ENCODE measurements at places on chromosomes 11 and 22. TPM values are rescaled to one million over a fixed set of nuclear protein-coding genes. Genes with fewer than 3 reads are reported as not detected.

Gene CRYBA4
- total RNA-seq = 0.41 TPM

Gene MMP10
- 1.9 TPM for total RNA-seq

Gene TBX10
- total RNA-seq = not detected

- ATAC-seq = no peak
These were observed 27.8 kb downstream of the LIMK2 start for GRCh38 chr22:31239771-31240370.

DNA sequence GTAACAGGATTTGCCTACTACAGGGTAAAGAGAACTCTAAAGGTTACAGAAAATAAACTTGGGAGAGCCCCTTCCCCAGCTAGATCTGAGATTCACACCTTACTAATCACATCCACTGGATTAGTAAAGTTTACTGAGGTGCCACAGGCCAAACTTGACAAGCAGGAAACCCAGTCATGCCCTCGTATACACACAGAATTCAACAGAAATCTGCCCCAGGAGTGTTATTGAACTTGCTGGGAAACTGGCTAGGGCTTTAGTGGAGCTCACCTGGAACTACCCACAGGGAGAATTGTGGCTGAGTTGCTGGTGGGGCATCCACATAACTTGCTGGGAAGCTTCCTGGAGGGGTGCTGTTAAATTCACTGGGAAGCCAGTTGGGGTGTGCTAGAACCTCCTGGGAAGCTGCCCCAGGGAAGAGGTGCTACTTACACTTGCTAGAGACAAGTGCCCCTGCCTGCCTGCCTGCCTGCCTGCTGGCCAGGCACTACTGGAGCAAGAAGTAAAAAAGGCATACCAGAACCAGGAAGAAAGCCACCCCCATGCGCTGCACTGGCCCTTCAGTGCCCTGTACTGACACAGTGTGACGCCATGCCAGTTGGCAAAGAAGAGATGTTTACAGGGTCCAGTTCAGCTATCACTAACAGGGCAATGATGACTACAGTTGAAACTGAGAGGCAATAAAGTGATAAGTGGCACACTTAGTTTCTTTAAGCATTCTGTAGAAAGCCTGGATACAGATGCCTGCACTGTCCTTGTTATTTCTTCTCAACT lies 106.5 kb downstream of the ALX4 start:
- no peak for ATAC-seq

Gene POU2AF2
- total RNA-seq = not detected

- no peak for ATAC-seq
These were observed 34.1 kb upstream of the PARVB start for GRCh38 chr22:43990044-43990443.

Gene RFPL2
- total RNA-seq = 1.2 TPM

GRCh38 chr11:75849894-75850293 lies 34.9 kb downstream of the UVRAG start:
- no peak for ATAC-seq

- ATAC-seq = no peak
These were observed 24.1 kb downstream of the ARVCF start for GRCh38 chr22:19992481-19992911.

GRCh38 chr11:72553706-72554105 lies 119.4 kb upstream of the CLPB start:
- no peak for ATAC-seq

DNA sequence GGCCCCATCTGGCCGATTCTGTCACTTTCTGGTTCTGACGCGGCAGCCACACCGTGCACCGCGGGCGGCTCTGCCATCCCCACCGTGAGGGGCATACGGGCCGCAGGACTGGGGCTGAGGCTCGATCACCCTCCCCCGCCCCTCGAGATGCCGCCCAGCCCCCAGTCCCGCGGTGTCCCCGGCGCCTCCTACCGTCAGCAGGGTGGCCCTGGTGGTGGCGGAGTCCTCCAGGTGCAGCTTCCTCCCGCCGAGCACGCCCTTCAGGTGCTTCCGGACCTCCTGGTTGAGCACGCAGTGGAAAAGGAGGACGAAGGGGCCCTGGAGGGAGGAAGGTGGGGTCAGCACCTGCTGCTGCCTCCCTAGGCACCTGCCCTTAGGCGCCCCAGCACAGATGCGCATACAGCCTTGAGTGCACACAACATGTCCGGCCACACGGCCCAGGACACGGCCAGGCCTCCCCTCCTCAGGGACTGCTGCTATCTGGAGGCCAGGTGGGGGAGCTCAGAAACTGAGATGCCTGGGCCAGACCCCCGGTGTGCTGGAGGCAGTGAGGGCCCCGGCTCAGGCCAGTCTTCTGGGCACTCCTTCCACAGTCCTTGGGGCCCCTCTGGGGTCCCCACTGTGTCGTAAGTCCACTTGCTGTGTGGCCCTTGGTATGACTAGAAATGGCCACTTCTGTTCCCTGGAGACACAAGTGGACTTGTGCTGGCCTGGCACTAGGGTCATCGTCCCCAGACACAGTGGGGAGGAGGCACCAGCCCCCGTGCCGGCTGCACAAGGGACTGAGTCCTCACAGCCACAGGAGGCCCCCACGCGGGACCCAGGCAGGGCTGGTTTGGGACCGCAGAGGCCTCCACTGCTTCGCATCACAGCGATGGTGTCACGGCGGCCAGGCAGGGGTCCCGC lies 31.5 kb downstream of the TRMU start:
- no peak for ATAC-seq

GRCh38 chr22:46674367-46674781 lies 54.2 kb downstream of the GRAMD4 start:
- no peak for ATAC-seq

Gene KIRREL3
- 11.4 TPM for total RNA-seq

- no peak for ATAC-seq
These were observed 98.2 kb downstream of the RDX start for GRCh38 chr11:110198031-110198729.

DNA sequence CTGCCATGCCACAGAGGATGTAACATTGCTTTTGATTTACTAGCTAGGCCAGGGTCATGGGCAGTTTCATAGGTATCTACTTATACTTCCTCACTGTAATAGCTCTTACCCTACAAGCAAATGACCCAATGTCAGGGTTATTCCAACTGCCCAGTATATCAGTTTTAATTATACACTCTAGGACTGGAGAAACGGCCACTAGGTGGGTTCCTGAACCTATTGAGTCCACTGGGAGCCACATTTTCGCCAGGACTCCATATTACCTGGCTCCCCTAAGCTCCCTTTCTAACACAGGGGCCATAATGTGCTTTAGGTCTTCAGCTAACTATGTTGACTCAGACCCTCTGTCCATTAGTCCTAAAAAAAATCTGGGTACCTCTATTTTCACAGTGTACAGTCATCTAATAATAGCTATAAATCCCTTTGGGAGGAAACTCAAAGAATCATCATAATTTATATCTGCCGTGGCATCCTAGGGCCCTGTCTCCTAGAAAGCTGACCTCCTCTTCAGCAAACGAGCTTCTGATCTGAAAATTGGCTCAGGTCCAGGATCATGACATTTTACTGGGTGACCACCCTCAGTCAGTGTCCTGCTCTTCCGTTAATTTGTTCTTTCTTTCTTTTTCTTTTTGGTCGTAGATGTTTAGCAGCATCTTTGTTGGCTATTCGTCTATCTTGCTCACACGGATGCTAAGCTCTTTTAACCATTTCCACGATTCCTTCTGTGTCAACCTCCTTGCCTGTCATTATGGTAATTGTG lies 244.3 kb downstream of the FAM76B start:
- peak; percentile 82 for ATAC-seq

- ATAC-seq = peak; percentile 87
These were observed 5.3 kb upstream of the GALR3 start for GRCh38 chr22:37817705-37818408.

- ATAC-seq = no peak
These were observed 8.0 kb upstream of the MMP10 start for GRCh38 chr11:102788334-102788995.

Gene C11orf91
- total RNA-seq = not detected

GRCh38 chr11:124736736-124737135 lies 3.0 kb upstream of the NRGN start:
- no peak for ATAC-seq

DNA sequence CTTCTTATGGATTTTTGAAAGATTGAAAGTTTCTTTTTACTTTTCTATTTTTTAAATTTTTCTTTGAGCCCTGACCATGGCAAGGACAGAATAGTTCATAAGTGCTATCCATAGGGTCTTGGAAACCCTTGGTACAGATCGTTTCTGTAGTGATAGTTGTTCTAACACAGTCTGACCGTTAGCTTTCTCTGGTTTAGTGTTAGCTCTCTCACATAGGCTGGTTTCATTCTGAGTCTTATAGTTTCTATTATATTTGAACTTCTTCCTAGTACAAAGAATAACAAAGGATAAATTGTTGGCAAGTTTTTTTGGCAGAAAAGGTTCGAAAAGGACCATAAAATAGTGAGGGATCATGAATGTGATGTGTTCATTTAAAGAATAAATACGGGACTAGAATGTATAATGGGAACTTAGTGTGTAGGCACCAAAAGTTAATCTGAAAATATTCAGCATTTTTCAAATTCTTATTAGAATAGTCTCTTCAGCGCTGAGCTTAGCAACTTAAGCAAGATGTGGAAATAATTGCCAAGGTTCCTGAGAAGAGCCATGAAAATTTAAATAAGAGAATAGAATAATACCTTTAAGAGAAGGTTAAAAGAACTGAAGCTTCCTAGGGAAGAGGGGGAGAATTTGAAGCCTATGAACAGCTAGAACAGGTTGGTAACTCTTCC lies 24.1 kb downstream of the FDX1 start:
- no peak for ATAC-seq

DNA sequence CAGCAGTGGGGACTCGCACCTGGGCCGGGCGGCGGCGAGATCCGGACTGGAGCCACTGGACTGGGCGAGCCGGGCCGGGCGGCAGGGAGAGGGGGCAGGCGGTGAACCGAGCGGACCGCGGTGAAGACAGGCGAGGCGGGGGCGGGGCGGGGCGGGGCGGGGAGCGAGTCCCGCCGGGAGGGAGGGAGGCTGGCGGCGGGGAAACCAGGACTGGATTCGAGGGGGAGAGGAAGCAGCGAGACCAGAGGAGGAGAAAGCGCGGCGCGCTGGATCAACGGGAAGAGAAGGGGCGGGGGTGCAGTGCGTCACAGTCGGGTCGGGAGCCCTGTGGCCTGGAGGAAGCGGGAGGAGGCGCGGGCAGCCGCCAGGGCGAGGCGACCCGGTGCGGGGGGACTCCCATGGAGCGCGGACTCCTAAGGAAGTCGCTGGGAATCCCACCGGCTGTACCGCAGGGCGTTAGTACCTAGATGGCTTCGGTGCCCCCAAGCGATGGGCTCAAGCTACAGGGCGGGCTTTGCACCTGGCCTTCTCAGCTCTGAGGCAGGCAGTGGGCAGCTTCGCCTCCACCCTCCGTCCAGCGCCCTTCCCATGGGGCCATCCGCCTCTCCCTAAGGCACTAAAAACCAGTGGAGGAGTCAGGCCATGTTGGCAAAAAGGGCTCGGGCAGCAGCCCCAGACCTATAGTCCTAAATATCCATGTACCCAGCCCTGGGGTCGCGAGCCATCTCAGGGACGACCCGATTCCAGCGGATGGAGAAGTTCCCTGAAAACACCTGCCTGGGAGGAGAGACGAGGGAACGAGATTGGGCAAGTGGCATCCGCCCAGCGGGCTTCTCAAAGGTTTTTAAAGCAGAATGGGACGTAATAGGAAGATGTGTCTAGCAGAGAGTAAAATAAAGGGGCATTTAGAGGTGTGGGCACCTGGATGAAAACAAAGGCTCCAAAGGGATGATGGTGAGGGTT lies at the start of gene TMEM121B:
TSS of gene TMEM121B (minus strand) at position 128 of the 963 bp plus-strand sequence. CDS start 233 bp downstream, outside the sequence.
- ATAC-seq = peak; percentile 91

DNA sequence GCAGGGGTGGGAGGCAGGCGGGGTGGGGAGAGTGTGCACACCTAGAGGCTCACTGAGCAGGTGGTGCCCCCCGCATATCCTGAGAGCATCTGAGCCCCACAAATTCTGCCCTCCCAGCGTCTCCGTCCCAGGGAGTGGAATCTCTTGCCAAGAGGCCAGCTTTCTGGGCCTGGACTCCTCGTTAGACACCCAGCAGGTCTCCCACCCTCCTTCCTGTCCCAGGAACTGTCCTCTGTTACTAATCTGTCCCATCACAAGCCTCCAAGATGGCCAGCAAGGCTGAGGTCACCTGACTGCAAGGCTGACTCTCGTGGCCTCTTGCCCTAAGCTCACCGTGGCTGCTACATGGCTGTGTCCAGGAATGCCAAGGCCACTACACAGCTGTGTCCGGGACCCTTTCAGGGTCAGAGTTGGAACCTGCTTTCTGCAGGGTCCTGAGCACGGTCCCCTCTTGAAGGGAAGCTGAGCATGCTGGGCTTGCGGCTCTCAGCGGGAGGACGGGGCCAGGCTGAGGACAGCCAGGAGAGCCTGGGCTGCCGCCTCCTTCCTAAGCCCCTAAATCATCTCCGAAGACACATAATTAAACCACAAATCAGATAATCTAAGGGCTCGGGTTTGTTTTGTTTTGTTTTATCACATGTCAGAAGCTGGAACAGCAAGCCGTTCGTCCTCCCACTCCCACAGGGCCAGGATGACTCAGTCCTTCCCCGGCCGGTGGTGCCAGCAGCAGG lies 1327.3 kb downstream of the TBC1D22A start:
- peak; percentile 45 for ATAC-seq

Gene SCGB1A1
- not detected for total RNA-seq

Gene MUS81
- 40.7 TPM for total RNA-seq

- ATAC-seq = no peak
These were observed 237.8 kb downstream of the TBC1D22A start for GRCh38 chr22:47000256-47000655.

DNA sequence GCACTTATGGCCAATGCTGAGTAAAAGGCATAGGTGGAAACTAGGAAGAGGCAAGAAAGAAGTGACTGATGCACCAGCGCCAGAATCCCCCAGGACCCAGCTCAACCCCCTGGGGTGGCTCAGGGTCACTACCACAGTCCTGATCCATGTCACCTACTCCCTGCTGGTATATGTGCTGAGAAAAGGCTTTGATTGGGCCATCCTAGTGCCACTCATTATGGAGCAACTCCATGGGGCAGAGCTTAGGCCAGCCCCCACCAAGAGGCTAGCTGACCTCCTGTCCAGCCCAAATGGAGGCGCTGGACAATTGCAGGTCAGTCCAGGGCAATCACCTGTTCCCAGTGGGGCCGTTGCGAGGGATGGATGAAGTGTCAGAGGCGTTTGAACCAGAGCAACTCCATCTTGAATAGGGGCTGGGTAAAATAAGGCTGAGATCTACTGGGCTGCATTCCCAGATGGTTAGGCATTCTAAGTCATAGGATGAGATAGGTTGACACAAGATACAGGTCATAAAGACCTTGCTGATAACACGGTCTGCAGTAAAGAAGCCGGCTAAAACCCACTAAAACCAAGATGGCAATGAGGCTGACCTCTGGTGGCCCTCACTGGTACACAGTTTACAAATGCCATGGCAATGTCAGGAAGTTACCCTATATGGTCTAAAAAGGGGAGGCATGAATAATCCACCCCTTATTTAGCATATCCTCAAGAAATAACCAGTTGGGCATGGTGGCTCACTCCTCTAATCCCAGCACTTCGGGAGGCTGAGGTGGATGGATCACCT lies 20.6 kb upstream of the DAGLA start:
- ATAC-seq = no peak

GRCh38 chr11:70050243-70050642 lies 27.9 kb upstream of the ANO1 start:
- ATAC-seq = no peak

Gene SMC1B
- 0.21 TPM for total RNA-seq
